ENCODE measurements at places on chromosomes 5 and 9.
A peak's percentile ranks its signal among the peaks of the same experiment; 100 is the strongest.

GRCh38 chr5:85823462-85824426, 794.0 kb upstream of the COX7C start:
- no peak for DNase-seq

DNA sequence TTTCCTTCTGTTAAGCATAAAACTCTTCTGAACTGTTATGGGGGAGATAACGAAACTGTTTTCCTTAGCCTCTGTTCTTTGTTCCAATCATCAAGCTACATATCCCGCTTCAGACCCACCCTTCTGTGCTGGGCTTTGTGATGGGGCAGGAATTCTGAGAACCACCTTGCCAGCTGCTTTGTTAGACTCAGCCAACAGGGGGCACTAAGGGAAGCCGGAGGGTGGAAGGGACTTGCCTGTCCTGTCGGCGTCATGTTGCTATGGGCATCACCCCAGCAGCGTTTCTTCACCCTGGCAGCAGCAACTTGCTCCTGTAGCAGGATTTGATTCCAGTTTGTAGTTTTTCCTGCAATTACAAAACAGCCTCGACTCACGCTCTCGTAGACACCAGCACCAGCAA, 169.1 kb downstream of the CAAP1 start:
- no peak for DNase-seq

DNA sequence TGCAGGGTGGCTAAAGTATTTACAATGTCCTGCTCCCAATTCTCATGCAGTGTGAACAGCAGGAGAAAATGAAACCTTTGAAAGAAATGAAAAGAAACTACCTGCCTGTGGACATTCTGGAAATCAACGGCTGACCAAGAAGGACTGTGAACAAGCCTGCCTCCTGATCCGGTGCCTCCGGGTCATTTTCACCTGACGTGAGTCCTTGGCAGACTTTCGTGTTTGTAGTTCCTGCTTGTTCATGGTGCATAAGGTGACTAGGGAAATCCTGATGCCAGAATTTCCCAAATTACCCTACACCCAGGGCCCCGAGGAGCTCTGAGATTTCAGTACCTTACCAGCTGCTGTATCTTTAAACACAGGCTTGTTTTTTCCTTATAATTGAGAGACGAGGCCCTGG, 317.5 kb downstream of the TLE1 start:
- no peak for DNase-seq

DNA sequence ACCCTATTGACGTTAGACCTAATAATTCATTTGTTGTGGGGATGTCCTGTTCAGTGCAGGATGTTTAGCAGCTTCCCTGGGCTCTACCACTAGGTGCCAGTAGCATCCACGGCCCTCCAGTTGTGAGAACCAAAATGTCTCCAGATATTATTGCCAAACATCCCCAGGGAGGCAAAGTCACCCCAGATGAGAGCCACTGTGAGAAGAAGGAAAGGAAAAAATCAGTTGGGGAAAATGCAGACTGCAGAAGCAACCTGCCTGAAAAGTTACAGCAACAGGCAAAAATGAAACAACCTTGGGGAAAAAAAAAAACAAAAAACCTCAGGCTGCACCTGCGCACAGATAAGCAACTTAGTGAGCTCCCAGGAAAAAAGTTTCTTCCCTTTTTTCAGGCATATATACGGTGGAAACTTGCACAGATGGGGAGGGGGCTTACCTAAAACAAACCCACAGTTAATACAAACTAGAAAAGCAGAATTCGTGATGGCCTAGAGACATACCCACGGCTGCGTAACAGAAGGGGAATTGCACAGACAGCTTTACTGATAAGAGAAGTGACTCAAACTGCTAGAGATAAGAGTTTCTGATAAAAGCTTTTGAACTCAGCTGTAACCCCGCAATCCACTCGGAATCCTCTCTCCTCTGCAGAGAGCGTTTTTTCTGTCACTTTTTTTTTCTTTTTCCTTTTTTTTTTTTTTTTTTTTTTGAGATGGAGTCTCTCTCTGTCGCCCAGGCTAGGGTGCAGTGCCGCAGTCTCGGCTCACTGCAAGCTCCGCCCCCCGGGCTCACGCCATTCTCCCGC, 29.8 kb upstream of the FBP1 start:
- DNase-seq: peak; percentile 35

DNA sequence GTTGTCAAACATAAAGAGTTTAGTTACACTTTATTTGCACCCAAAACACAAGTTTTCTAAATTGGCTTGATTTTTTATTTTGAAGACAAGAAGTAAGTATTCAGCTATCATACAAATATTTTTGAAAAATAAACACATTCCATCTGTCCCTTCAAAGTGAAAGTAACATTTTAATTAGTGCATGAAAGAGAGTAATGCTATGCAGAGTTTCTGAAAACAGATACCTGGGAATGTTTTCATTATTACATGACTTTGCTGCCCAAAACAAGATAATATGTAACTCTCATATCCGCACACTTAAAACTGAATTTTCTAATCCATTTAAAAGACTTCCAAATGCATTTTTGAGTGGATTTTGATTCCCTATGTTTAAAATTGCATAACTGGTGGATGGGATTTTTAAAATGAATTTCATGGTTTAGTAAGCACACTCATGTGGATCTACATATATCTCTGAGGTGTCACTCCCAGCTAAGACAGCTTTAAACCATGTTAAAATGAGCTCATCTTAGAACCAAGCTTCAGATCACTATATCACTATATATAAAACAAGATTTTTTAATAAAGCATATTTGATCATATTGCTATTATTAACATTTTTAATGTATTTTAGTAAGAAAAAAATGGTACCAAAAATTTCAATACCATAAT, 127.5 kb downstream of the ATPSCKMT start:
- DNase-seq: no peak

DNA sequence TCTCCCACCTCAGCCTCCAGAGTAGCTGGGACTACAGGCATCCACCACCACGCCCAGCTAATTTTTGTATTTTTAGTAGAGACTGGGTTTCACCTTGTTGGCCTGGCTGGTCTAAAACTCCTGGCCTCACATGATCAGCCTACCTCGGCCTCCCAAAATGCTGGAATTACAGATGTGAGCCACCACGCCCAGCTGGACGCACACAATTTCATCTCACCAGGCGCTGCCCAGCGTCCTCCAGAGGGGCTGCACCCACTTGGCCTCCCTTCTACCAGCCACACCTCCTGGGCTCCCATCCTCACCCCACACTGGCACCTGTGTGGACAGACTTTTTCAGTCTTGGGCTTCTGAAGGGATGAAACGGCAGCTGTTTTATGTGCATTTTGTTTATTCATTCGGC, 3.8 kb upstream of the EXOC3 start:
- DNase-seq: peak; percentile 3

DNA sequence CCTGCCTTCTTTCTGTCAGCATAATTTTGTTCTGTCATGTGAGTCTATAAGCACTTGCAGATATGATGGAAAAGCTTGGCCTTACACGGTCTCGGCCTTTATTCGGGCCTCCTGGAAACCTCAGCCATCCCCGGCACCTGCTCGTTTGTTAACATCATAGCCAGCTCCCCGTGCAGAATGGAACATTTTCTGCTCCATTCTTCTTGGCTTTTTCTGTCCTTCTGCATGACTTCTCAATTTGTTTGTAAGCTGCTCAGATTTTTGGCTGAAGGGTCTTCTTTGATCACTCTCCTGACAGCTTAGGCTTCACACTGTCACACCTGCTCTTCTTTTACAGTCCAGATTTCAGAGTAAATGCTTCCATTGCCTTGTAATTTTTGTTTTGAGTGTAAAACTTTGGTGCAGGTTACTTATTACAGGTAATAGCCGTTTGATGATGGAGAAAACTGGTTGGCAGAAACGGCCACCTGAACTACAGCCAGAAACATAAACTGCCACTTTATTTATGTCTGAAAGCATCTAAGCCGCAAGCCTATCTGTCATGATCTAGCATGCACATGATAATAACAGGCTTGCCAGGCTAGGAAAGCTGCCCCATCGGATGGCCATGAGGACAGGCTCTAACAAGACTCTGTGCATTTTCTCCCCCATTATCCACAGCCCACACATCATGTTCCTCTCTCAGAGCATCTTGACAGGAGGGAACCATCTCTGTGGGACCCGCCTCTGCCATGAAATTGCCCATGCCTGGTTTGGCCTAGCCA, 197.0 kb downstream of the AOPEP start:
- DNase-seq: no peak

- no peak for DNase-seq
These were observed 764.3 kb upstream of the TYRP1 start for GRCh38 chr9:11928871-11929321.

DNA sequence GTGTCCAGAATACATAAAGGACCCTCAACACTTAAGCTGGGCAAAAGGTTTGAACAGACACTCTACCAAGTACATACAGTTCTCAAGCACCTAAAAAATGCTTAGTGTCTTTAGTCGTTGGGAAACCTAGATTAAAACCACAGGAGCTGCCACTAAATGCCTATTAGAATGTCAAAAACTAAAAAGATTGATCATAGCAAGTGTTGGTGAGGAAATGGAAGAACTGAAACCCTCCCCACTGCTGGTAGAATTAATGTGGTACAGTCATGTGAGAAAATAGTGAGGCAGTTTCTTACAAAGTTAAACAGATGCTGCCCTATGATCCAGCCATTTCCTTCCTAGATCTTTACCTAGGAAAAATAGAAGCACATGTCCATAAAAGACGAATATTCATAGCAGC, 40.6 kb downstream of the SFXN1 start:
- DNase-seq: no peak

DNA sequence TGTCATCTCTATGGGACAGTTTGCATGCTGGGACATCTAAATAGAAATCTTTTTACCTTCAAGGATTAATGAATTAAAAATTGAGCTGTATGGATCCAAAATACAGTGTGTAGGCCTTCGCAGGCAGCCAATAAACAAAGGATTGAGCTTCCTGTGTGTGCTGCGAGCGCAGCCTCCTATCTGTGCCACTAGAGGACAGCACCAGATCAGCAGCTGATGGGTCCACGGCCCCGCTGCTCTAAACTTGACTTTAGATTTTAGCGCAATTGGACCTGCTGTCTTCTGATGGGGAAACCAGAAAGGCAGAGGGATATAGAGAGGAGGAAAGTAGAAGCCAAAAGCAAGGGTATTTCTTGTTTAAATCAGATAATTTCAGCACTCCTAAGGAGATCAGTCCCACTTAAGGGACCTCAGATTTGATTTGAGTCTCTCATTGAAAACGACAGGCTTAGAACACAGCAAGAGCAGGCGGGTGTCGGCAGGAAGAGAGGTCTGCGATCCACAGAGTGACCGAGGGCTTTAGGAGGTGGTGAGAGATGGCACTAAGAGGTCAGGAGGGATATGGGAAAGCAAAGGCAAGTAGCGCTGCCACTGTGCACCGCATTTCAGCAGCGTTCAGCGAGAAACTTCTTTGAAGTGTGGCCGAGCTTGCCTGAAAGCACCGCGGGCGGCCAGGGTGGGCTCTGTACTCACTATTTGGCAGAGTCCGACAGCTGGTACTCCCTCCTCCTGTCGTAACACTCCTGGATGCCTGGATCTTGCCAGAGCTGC, 214.3 kb downstream of the GNA14 start:
- DNase-seq: peak; percentile 32

DNA sequence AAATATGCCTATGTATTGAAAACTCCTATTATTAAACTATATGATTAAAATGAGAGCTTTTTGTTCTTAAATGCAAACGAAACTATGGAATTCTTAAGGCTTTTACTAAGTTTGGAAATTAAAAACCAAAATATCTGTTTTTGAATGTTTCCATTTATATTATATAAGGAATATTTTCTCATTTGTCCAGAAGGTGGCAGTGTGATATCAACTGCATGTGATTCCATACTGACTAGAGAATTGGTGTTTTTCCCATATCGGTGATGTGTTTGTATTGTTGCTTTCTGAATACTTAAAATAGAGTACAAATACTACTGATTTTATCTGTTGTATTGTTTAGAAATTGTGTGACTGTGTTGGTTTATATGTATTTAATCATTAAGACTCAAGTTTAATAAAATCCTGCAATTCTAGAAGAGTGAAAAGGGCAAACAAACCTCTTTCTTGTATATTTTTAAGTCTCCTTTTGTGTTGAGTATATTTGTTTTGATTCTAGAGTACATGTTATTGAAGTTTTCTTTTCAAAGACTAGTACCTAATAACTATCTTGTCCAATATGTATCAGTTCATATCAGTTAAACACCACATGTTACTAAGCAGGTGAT, 320.8 kb downstream of the CCDC171 start:
- no peak for DNase-seq

DNA sequence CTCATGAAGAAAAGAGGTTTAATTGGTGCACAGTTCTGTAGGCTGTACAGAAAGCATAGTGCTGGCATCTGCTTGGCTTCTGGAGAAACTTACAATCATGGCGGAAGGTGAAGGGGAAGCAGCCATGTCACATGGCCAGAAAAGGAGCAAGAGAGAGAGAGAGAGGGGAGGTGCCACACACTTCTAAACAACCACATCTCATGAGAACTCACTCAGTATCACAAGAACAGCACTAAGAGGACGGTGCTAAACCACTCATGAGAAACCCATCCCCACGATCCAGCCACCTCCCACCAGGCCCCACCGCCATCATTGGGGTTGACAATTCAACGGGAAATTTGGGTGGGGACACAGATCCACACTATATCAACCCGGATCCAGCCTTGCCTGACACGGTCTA, 28.8 kb upstream of the IER5L start:
- no peak for DNase-seq

DNA sequence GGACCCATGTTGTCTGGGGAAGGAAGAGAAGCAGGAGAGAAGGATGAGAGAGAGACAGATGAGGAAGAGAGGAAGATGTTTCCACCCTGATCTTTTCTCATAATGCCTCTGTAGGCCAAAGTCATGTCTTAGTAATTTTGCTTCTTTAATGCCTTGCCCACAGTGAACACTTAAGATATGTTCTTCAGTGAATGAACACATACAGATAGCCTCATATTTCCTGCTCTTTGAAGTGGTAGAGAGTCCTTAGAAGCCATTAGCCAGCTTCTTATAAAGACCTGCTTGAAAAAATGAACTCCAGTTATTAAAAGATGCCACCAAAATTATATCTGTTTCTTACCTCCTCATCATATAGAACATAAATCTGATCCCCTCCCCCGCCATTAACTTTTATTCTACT, 244.4 kb downstream of the CD180 start:
- no peak for DNase-seq

DNA sequence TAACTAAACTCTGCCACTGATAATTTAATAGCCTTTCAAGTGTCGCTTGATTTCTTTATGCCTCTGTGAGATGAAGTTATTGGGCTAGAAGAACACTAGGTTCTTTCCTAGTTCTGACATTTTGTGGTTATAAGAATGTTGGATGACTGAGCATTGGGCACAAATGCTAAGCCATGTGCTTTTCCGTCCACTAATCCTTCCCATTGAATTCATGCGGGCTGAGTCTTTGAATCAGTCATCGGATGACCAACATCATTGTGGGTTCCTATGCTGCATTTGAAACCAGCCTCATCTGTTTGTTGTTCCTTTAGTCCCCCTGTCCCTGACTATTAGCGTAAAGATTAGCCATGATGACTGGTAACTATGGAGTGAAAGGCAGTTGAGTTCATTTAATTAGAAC, 58.5 kb downstream of the ALDH1A1 start:
- DNase-seq: no peak

DNA sequence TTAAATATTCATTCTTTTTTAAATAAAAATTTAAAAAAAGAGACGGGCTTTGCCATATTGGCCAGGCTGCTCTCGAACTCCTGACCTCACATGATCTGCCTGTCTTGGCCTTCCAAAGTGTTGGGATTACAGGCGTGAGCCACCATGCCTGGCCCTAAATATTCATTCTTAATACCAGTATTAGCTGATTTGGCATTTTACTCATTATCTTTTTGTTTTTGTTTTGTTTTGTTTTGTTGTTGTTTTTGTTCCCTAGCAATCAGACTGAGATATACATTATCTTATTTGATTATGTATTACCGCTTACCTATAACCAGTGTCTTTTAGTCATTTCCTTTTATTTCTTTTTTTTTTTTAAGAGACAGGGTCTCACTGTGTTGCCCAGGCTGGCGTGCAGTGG, 37.9 kb downstream of the RNF44 start:
- no peak for DNase-seq

Measured in T-helper 1 cell (primary cell).